ENCODE measurements at places on chromosomes 7 and 10.

- no peak for DNase-seq
Measured at GRCh38 chr10:124837687-124838086, 36.1 kb downstream of the ABRAXAS2 start.

DNA sequence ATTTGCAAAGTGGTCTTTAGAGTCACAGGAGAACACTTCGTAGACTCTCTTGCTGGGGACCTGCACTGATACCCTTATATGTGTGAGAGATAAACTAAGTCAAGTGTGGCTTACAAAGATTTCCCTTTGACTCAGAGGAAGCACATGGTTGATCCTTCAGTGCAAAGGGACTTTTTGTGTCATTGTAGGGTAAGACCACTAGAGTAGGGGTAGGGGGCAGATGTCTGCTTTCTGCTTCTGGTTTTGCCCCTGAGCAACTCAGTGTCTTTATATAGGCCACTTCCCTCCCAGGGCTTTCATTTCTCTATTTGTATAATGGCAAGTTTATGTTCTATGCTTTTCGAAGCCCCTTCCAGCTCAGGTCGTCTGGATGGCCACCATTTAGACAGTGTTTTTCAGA is 281.7 kb downstream of the SORCS3 start:
- DNase-seq, result no peak

- no peak for DNase-seq
Measured at GRCh38 chr10:110313674-110314073, 9.0 kb upstream of the SMNDC1 start.

- no peak for DNase-seq
Measured at GRCh38 chr10:13984647-13985155, 346.0 kb downstream of the FRMD4A start.

DNA sequence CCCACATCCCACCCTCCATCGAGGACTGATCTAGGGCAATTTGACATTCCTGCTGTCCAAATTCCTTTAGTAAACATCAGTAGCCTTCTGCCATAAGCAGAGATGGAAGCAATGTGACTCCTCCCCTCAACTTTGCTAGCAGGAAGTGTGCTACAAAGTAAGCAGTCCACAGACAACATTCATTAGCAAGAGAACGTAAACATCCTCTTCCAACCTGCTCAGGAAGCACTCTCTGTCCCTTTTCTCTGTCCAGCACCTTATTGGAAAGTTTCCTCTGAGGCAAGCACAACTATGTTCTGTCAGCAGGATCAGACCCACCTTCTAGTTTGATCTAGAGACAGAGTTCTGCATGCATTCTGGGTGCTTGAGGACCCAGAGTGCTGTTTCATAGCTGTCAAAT is 48.1 kb upstream of the LRGUK start:
- no peak for DNase-seq

DNA sequence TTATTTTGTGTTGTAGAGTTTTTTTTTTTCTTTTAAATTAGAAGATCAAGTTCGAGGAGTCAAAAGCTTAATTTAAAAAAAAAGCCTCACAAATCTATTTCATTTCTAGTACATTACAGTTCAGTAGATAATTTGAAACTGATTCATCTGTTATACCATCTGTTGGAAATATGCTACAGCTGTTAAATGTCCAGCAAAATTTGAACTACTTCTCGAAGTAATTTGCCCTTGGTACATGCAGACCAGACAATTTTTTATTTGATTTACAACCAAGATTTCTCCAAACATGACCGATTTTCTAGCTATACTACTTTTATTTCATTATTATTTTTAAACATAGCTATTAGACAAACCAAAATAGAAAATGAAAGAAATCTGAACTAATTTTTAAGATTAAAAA is 647.9 kb downstream of the CNTNAP2 start:
- no peak for DNase-seq

DNA sequence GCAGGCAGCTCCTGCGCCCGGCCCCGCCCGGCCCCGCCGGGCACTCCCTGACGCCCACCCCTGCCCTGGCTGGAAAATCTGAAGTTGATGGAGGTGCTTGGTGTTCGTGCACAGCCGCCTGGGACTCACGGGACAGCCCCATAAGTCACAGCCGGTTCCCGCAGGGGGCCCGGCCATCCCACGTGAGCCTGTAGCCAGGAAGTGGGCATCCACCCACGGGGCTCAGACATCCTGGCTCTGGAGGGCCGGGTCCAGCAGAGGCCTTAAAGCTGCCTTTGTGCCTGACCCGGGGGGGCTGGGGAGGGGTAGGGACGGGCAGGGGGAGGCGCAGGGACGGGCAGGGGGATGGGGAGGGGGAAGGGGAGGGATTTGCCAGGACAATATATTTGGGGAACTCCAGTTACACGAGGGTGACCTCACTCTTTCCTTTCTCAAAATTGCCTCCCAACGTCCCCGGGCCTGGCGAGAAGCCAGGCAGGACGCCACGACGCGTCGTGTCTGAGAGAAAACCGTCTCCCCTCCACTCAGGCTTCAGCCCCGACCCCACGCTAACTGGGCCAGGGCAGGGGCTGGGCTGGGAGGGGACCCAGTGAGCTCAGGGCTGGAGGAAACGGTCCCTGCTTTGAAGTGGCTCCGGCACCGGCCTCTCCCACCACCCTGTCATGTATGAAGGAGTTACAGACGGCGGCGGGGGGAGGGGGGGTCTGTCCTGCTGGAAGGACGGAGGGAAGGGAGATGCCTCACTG is 82.1 kb upstream of the PDGFA start:
- DNase-seq, result no peak

DNA sequence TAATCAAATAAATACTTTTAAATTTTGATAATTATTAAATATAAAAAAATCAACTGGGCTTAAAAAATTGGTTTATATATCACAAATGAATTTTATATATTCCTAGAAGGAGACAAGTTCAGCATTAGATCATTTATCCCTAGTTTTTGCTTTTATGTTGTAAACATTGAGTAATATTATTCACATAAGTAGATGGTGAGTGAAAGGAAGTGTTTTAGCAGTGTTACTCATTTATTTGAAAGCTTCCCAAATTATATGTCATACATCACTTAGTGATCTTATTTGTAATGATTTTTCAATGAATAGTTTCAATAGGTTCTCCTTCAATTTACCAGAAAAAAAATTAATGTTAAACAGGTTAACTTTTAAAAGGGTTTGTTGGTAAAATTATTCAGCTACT is 15.8 kb downstream of the KLLN start:
- no peak for DNase-seq

GRCh38 chr10:12489806-12490205 is 140.5 kb downstream of the CAMK1D start:
- DNase-seq, result no peak

All from esophagus squamous epithelium (tissue), 5 donors.